Activated CD8-positive, alpha-beta memory T cell treated with anti-CD3 and anti-CD28 coated beads for 1 hour (primary cell): ENCODE measurements at places on chromosomes 6 and 20.

DNA sequence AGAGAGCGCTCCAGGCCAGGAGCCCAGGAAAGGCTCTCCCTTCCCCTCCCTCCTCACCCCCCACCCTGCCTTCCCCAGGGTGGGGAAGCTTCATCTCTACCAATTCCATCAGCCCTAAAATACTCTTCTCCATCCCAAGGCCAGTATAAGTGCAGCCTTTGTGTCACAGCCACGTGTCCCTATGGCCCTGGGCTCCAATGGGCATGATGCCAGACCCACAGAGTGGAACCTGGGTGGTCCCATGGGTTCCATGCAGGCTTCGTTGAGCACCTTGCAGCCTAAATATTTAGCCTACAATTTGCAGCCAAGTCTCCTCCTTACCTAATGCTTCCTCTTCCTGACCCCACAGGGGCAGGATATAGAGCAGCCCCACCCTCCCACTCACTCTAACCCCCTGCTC lies 976 bp upstream of the MATN4 start:
- DNase-seq, result no peak

DNA sequence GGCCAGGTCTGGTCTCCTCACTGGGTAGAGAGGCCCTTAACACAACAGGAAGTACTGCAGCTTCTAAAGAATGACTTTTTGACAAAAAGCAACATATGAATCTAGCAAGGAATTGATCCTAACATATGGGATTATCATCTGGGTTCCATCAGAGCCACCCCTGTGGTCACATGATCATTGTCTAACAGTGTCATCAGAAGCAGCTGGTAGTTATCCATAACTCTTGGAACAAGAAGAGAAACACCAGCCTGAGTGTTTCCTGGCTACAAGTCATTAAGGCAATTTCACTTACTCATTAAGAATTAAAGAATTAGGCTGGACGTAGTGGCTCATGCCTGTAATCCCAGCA lies 219.3 kb upstream of the ARID1B start:
- DNase-seq, result no peak

DNA sequence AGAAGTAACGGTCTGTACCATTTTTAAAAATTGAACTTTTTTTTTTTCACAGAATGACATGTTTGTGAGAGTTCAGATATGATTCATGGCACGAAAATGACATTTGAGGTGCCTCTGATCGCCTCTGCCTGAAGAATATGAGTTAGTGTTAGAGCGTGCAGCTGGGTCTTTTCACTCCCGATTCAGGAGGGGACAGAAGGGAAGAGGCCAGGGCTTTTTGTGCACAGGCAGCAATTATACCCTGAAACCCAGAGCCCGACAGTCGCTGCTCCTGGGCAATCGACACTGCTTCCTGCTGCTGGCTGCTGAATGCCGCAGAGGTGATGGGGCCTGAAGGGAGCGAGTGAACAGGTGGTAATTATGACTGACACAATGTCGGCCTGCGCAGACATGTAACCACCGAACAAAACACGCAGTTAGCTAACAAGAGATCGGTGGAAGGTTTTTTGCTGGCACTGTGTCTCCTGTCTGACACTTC lies 652.0 kb upstream of the NOX3 start:
- no peak for DNase-seq

DNA sequence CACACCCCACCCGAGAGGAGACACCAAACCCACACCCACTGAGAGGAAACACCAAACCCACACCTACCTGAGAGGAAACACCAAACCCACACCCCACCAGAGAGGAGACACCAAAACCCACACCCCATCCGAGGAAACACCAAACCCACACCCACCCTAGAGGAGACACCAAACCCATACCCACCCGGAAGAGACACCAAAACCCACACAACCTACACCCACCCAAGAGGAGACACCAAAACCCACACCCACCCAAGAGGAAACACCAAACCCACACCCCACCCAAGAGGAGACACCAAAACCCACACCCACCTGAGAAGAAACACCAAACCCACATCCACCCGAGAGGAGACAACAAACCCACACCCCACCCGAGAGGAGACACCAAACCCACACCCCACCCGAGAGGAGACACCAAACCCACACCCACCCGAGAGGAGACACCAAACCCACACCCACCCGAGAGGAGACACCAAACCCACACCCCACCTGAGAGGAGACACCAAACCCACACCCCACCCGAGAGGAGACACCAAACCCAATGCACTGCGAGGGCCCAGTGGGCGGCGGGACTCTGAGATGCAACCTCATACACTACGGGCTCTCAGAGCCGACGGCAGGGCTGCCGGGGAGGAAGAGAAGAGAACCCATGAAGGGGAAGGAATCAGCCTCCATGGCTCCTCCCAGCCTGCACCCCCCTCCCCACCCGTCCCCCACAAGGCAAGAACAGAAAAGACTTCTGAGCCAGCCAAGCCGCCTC lies 83.3 kb downstream of the TAF4 start:
- no peak for DNase-seq

DNA sequence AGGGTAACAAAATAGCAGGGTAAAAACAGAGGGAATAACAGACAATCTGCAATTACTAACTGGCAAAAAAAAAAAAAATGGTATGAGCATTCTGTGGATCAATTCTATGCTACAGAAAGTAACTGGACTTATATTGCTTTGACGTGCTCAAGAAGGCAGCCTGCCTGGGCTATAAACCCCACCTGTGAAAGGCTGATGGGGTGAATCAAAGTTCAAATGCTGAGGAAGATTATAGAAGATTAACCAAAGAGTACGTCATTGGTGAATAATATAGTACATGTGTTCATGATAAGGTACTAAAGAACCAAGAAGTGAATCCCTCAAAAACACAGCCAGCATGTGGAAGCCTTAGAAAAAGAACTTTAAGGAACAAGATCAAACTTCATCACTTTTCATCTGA lies 441.9 kb upstream of the PTCHD4 start:
- no peak for DNase-seq

GRCh38 chr20:36010076-36010475 lies 41.7 kb downstream of the CNBD2 start:
- DNase-seq, result no peak

GRCh38 chr6:88263591-88263990 lies 97.4 kb upstream of the CNR1 start:
- no peak for DNase-seq

GRCh38 chr6:152637296-152638047 lies at the start of gene SYNE1:
SYNE1 (minus strand) TSS chr6:152637362; CDS start chr6:152628331, 9,031 bp downstream.
- DNase-seq, result no peak

GRCh38 chr6:46606338-46606737 lies 46.3 kb downstream of the CYP39A1 start:
- no peak for DNase-seq

DNA sequence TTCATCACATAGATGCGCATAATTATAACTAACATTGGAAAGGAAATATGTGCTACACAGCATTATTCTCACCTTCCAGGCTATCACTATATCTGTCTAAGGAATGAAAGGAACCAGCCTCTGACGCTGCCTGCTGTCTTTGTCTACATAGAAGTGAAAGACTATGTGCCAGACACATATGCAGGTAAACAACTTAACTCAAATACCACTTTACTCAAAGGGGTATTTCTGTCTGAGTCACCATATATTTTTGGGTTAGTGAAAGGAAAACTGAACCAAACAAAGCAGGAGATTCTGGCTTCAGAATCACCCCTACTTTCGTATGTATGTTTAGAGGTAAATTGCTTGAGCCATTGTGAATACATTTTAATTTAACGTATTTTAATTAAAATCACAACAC lies 328.6 kb upstream of the PLCB4 start:
- DNase-seq, result no peak

GRCh38 chr6:42402184-42402583 lies 49.5 kb downstream of the TRERF1 start:
- no peak for DNase-seq

DNA sequence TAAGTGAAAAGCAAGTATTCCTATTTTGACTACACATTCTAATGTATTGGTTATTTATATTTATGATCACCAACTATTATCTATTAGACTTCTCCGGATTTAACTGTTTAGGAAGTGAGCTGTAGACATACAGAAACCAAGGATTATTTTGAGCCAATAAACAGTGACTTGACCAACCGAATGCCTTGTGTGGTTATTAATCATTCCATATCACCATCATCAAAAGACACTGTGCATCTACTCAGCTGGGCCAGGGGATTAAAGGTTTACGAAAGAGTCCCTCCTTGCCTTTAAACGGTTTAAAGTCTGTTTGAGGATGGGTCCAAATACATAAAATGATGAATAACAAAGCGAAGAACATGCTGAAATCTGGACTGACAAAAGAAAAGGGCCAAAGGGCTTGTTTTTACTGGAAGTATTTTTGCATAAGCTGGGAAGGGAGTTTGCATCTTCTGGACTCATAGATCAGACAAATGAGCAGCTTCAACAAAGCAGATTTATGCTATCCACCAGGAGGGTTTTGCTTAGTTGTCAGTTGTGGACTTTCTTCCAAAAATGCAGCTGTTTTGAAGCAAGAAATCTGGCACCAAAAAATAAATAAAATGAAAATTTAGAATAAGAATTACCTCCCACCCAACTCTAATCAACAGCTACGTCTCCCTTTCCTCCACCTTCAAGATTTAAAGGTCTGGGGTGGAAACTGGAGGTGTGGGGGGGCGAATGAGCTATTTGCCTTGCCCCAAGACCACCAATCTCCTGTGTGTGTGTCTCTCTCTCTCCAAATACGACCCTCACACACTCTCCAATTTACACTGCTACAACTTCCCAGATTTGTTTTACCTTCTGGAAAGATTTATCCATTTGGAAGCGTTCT lies 33.6 kb upstream of the ID4 start:
- no peak for DNase-seq

- no peak for DNase-seq
Measured at GRCh38 chr6:50720623-50721022, 7.3 kb downstream of the TFAP2D start.

DNA sequence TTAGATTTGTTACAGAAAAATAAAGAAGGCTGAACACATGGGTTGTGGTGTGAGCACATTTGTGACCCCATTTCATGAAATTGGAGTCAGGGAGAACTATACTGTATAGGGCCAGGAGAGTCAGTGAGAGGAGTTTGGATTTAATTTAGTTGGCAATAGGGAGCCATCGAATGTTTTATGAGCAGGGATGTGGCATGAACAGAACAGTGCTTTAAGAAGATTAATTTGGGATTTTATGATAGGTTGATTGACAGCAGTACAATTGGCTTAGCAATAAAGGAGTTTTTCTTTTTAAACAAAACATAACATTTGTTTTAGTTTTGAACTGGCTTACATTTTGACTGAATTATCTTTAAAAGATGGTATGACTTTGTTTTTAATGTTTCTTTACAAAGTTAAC lies 105.6 kb upstream of the GLP1R start:
- no peak for DNase-seq

- no peak for DNase-seq
Measured at GRCh38 chr6:51926125-51926524, 161.3 kb downstream of the PKHD1 start.

DNA sequence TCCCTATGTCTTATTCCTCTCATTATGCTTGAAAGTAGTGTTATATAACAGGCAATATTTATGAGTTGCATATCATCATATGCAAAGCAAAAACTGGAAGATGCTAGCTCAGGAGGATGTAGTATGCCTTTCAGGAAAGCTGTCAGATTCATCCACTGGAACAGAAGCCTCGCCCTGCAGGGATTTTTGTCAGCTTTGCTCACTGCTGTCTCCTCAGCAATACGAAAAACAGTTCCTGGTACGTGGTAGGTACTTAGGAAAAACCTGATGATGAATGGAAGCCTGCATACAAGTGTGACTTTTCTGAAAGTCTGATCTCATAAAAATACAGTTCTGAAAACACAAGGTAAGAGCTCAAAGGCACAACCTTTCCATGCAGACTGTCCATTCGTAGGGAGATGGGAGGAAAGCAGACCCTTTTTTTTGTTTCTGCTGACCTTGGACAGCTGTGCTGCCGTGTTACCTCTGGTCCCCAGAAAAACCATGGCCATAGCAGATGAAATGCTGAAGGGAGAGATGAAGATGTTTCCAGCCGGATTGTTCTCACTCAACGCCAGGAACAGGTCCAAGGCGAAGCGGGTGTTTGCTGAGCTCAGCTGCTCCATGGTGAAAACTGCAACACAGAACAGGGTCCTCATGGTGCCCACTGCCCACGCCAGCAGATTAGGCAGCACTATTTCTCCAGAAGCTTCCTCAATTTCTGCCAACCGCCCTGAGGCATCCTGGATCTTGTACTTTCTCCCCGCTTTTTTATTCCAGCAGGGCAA lies 1.5 kb downstream of the SERPINB1 start:
- DNase-seq, result no peak

- no peak for DNase-seq
Measured at GRCh38 chr6:70847106-70848084, 109.5 kb downstream of the B3GAT2 start.

DNA sequence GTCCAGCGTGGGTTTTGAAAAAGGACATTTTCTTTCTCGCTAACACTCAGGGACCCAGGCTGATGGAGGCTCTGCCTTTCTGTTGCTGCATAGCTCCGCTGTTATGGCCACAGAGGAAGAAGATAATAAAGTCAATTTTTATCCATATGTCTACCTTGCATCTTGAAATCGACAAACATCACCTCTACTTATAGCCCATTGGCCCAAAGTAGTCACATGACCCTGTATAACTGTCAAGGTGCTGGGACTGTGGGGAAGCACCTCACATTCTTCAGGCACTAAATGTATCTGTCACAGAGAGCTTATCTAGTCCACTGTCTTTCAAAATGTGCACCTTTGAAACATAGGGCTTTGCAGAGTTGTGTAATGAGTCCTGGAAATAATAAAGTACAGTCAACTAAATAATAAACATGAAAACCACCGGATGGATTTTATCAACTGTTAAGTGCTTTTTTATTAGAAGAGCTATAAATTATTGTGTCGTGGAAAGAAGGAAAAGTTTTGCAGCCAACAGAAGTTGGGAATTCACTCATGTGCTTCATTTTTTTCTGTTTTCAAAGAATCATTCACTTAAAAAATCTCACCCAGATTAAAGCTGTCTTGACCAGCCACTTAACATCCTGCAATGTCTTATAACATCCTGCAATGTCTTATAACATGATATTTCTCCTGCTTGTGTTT lies 47.7 kb upstream of the RCAN2 start:
- no peak for DNase-seq

GRCh38 chr6:149895833-149896271 lies 2.1 kb downstream of the RAET1E start:
- DNase-seq, result no peak

DNA sequence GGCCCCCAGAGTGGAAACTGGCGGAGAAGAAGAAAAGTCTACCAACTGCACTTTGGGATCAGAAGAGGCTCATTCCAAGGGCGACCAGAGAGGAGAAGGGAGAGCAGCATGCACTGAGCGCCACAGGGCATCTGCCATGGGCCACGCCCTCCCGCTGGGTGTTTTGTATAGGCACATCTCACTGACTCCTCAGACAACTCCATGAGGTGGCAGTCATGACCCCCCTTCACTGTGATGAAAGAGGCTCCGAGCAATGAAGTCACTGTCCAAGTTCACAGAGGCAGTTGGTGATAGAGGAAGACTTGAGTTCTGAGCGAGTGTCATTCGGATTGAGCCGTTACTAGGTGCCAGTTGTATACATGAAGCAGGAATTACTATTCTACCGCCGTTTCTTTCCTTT lies 15.4 kb downstream of the BPIFB1 start:
- DNase-seq, result no peak

- no peak for DNase-seq
Measured at GRCh38 chr20:47205577-47206123, 150.8 kb downstream of the ZMYND8 start.
